Astrocyte (in vitro differentiated cells and primary cell): ENCODE measurements at places on chromosomes 3 and 15. TPM values are rescaled to one million over a fixed set of nuclear protein-coding genes. Genes with fewer than 3 reads are reported as not detected.

DNA sequence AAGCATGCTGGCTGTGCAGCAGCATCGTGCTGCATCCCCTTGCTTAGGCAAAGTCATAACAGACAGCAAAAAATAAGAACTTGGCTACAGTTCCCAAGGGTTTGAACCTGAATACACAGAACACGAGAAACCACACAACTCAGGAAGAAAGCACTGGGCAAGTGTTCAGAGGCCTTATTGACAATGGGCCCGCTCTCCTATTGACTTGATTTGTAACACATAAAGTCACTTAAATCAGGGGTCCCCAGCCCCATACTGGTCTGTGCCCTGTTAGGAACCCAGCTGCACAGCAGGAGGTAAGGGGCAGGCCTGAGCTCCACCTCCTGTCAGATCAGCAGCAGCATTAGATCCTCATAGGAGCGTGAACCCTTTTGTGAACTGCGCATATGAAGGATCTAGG lies 145.1 kb downstream of the LSAMP start:
- no peak for DNase-seq

DNA sequence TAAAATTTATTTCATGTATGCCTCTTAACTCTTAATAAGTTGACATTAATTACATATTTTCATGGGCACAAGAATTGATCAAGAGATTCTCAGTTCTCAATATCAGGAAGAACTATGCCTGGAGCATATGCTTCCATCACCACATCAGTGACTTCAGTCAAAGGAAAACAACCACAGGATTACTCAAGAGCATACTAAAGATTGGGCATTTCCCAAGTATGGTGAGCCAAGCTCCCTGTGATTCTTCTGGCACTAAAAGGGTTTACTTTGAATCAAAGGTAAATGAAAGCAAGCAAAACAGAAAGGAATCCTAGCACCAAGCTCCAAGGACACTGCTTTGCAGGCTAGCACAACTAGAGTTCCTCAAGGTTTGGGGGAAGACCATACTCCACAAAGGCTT lies 44.6 kb downstream of the FMN1 start:
- DNase-seq = no peak

GRCh38 chr3:24158761-24159454 lies 213.8 kb downstream of the NR1D2 start:
- DNase-seq = no peak

DNA sequence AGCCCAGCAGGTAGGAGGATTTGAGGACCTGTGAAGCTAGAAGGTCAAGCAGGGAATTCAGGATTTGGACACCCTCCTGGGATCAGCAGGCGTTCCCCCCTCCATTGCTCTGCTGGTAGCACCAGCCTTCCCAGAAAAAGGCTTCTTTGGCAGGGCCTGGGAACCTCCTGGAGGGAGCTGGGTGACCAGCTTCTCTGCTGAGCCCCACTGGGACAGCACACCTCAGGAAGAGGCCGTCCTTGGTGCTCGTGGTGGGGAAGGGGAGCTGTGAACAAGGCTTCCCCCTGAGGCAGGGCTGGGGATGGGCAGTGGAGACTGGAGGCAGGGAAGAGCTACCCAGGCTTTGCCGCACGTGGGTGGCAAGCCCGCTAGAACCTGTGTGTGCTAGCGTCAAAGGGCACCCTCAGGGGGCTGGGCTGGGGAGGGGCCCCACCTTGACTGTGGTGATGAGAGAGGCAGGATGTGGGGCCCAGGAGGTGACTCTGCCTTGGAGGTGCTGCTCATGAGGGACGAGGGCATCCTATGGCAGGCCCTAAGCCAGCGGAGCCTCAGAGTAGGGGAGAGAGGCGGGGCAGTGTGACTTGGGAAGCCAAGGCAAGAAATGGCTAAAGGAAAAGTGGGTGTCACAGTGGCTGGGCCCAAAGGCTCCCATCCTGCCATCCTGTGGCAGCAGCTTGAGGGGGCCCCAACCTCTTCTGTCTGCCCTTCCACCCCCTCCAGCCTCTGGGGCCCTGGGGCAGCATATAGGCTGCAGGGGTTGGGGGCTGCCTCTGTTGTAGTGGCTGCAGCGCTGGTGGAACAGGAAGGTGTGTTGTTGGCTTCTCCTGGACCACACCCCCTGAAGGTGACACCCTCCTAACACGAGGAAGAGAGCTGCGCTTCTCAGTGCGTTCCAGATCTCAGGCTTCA lies 20.7 kb downstream of the KLF13 start:
- DNase-seq = no peak

Gene CADM2
- total RNA-seq = 1.5 and 2.9 TPM in 2 replicates

Gene C3orf33
- total RNA-seq = 2.4 and 3.2 TPM in 2 replicates

Gene SPINK8
- not detected in 2 replicates for total RNA-seq

Gene STARD9
- total RNA-seq = 6.4 and 7.1 TPM in 2 replicates
